ENCODE measurements at places on chromosomes 11 and 22.
A peak's percentile ranks its signal among the peaks of the same experiment; 100 is the strongest.

DNA sequence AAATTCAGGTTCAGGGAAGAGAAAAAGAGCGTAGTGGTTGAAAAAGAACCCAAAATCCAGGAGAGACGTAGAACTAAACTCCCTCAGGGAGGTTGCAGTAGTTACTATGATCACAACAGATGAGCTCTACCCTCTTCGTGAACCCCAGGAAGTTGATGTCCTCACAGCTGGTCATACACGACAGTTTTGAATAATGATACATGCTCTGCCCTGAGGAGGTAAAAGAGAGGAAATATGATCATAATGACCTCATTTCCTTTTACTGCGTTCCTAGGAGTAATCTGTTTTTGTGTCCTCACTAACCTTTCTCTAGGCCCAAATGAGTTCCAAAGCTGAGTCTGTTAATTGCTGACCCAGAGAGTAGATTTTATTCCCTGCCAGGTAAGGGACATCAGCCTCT lies 1.3 kb downstream of the PATE2 start:
- no peak for DNase-seq

DNA sequence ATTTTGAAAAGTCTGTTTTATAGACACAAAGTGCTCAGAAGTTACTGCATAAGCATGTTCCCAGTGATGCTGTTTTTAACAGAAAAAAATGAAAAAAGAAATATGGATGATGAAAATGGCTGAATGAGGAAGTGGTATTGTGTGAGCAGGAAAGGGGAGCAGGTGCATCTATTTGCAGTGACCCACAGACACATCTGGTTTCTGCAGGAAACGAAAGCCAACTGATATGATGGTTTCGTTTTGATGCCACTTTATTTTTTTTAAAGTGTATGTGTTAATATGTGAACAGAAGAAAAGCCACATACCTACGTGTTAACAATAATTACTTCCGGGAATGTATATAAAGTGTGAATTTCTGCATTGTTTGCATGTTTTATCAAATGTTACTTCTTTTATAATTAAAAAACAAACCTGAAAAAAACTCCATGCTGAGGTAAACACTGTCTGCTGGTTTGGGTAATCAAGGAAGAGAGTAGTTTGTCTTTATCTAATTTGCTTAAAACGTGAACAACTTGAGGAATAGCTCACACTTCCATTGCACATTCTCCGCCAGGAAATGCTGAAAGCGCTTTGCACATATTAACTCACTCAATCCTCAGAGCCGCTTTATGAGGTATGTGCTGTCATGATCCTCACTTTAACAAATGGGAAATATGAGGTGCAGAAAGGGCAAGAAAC lies 1335.9 kb downstream of the TBC1D22A start:
- DNase-seq = no peak

- peak; percentile 43 for DNase-seq
Observed at GRCh38 chr11:68146704-68147474, 25.7 kb upstream of the CHKA start.

GRCh38 chr11:131762346-131763110 lies 392.1 kb downstream of the NTM start:
- DNase-seq = no peak

DNA sequence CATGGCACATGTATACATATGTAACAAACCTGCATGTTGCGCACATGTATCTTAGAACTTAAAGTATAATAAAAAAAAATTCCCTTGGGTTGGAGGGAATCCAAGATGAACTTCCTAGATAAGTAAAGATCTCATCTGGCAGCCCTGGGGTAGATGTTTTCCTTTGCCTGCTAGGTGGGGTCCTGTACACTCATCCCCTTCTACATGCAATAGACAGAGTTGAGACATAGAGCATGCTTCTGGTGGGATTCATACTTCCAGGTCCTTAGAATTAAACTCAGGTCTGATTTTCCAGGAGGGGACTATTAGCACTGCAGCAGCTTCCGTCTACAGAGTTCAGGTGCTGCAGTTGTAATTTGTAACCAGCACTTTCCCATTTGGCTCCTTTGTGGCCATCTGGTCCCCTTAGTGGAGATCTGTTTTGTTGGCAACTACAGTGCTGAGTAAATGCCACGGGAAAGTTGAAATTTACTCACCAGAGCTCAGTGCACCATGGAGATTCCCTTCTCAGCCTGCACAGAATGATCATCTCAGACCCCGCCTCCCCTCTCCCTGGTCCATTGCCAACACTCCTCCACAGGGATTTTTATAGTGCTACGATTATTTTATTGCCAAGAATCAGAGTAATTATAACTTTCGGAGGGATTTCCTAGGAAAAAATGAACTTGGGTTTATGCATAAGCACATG lies 220.1 kb upstream of the E2F8 start:
- peak; percentile 60 for DNase-seq

GRCh38 chr22:30290342-30291057 lies 1.2 kb upstream of the CASTOR1 start:
- DNase-seq = no peak

- no peak for DNase-seq
Observed at GRCh38 chr11:94734563-94735275, 33.4 kb upstream of the AMOTL1 start.

DNA sequence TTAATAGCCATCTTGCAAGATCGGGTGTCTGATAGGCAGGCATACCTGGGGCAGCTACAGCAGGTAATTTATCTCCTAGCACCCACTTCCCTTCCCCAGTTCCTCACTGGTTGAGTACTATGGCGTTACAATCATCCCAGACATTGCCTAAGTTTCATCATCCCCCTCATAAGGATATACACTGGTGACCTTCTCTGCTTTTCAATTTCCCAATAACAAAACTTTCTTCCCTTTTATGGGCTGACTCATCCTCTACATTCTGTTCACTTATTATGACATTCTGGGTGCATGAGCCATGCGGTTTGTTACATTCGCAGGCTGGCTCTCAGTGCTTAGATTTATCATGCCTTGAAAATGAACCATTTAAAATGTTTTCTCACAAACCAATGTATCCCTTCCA lies 5.0 kb upstream of the MRPL11 start:
- no peak for DNase-seq

- no peak for DNase-seq
Observed at GRCh38 chr22:21718499-21718898, 17.1 kb downstream of the YPEL1 start.

- DNase-seq = no peak
Observed at GRCh38 chr11:43874738-43875137, 5.9 kb upstream of the ALKBH3 start.

DNA sequence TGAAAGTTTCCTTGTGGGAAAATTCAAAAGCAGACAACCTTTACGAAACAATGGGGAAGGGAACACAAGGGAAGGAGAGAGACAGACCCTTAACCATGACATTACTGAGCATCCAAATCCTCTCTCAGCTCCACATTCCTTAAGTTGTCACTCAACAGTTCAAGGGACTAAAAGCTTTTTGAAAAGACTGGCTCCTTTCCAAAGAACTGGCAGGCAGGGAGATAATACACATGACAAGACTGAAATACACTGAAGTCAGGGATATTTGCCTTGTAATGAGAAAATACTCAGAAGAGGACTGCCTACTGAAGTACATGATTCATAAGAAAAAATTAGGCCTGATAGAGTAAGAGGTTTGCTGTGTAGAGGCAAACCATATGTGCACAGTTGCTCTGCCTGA lies 69.1 kb downstream of the SMCO4 start:
- no peak for DNase-seq

DNA sequence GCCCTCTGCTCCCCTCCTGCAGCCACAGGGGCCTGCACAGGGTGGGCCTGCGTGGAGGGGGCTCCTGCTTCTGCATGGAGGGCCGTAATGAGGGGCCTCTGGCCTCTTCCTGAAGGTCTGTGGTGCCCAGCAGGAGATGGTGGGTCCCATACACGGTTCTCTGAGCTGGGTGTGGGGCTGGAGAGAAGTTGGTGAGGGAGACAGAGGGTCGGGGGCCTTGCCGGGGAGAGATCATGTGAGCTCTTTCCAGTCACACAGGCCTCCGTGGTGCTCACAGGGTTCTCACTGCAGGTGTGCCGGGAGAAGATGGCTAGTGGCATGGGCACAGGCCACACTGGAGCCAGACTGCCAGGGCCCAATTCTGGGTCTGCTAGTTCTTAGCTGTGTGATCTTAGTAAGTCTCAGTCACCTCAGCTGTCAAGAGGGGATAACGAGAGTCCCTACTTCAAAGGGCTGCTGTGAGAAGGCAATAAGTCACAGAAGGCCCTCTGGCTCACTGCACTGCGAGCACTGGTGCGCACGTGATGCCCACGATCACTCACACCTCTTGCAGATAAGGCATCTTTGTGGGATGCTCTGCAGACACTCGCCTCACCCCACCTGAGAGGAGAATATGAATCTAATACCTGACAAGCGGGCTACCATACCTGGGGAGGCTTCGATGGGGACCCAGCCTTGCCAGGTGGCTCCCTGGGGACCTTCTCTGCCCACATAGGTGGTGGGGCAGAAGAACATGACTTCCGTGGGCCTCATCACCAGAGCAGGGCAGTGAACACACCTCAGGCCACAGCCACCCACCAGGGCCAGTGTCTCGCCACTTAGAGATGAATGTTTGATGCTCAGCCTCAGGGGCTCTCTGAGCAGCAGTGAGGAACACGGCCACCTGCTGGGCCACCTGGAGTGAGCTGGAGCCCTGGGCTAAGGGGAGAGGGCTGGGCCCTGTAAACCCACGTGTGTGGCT lies 14.5 kb downstream of the KCNC1 start:
- no peak for DNase-seq

DNA sequence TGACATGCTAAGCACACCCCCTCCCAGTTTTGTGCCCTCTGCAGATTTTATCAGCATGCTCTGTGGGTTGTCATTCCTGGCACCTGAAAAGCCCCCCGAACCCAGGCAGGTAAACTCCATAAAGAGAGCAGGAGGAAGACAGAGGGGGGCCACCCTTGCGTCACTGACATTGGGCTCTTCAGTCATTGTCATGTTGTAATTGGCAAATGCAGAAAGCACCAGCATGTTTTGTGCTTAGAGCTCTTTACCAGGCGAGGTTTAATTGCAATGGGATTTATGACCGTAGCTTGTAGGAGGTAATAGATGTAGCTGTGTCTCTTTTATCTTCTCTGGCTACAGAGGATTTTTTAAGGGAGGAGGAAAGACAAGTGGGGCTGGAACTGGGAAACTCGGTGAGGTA lies 201.7 kb downstream of the GRIK4 start:
- no peak for DNase-seq

GRCh38 chr22:38843201-38843656 lies 599 bp downstream of the NPTXR start:
- peak; percentile 87 for DNase-seq

DNA sequence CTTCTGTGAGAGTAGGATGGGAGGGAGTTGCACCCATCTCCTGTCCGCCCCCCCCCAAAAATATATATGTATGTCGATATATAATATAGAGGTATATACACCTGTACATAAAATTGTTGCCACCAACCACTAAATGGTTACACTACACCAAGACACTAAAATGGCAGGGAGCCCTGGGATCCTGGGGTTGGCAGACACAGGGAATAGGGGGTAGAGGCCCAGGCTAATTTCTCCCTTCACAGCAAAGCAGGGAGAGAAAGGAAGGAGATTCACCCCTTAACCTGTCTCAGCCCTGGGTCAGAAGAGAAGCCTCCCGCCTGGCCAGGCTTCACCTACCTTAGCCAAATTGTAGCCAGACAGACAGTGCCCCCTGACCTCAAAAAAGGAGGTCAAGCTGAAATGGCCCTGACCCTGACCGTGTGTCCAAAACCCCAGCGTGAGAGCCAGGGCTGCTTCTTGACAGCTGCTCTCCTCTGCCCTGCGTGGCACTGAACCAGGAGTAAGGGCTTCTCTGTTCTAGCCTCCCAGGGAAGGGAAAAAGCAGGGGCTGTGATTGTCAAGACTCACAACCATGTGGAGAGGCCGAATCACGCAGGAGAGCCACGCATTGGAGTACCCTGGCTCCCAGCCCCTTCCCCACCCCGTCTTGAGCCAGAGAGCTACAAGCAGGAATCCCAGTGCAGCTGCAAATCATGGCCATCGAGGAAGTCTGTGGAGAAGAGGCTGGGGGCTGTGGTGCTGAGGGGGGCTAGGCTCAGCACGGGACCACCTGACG lies 40.5 kb downstream of the SGSM3 start:
- no peak for DNase-seq

DNA sequence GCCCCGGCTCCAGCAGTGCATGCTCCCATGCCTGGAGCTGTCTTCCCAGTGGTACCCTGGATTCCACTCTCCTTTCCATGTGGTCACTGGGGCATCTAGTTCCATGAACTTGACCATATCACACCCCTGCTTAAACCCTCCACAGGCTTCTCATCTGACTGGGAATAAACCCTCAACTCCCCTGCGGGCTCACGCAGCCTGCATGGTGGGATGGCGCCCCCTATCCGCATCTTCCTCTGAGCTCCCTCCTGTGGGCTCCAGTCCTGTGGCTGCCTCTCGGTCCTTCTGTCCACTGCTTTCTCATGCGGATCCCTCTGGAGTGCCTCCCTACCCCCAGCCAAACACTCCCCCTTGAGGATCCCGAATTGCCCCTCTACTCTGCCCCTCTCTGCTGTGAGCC lies 41.4 kb upstream of the TTLL12 start:
- no peak for DNase-seq

GRCh38 chr11:36513965-36514364 lies 3.9 kb upstream of the TRAF6 start:
- DNase-seq = no peak

DNA sequence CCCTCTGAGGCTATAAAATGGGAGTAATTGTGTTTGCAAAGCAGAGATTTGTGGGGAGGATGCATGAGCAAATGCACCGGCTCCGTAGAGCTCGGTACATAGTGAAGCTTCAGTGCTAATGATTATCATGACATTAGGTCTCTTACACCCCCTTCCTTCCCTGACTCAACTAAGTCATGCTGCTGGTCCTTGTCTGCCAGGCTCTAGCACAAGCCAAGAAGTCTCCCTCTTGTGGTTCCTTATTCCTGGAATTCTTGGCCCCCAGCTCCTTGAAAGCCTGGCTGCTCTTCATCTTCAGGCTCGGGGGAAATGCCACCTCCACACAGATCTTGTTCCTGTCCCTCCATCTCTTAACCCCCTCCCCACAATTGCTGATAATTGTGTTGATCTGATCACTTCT lies 45.7 kb upstream of the SYT13 start:
- DNase-seq = no peak

DNA sequence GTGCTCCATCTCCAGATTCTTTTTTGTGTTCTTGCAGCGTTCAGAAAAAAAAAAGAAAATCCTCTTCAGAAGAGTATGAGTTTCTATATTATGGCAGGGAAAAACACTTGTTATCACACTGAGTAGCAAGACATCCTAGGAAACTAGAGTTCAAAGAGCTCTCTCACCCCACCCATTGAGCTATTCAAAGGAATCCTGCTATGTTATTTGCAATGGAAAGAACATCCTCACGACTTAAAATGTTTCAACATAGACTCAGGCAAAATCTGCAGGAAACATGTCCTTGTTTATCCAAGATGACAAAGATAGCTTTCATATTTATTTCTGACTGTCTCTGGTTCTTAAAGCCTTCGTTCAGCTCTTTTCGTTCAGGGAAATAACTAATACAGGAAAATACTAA lies 331.6 kb upstream of the ANO5 start:
- no peak for DNase-seq
